ENCODE measurements at places on chromosomes 4 and X.

GRCh38 chr4:1193206-1194009 lies 21.0 kb upstream of the SPON2 start:
- no peak for DNase-seq

DNA sequence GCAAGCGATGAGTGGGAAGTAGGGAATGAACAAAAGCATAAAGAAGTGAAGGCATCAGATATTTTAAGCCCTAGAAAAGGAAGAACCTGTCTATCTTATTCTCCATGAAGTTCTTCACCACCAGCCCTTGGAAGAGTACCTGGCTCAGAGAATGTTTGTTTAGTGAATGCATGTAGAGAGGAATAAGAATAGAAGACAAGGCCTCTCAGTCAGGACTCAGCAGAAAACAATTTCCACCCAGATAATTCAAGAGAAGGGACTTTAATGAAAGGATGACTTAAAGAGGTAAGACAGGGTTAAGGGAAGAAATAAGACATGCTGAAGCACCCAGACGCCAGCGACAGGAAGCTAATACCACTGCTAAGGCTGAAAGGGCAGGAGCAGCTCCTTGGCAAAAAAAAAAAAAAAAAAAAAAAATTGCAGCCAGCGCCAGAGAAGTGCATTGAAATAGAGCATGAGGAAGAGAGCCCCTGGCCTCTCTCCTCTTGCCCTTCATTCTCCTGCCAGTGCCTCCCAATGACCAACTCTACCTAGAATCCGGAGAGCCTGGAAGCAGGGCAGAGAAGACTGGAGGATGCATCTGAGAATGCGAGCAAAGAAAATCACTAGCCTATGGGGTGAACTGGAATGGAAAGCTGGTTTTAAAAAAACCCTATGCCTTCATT lies 47.2 kb upstream of the RASGEF1B start:
- no peak for DNase-seq

GRCh38 chr4:19905024-19905423 lies 346.7 kb upstream of the SLIT2 start:
- no peak for DNase-seq

DNA sequence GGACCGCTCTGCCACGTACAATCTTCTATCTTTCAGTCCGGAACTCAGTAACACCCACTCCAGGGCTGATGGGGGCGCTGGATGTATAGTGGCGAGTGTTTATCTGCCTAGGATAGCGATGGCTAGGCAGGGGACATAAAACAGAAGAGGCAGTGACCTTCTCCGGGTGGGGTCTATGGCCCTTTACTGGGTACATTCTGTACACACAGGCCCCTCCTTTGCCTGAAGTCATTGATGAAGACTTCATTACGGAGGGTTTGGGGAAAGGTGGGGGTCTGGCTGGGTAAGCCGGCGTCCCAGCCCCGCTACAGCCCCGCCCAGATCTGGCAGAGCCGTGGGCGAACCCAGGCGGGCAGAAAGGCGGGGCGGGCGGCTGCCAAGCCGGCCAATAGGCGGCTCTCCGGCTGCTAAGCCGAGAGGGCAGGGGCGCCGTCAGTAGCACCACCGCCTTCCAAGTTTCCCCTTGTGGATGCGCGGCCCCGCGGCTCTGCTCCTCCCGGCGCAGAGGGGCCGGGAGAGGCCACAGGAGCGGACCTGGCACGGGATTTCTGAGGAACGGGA lies at the start of gene CHST7:
CHST7 (plus strand) TSS at position 435 of the 561 bp plus-strand sequence. CDS start 167 bp downstream, outside the sequence.
- DNase-seq: peak; percentile 40

GRCh38 chr4:162871990-162872389 lies 294.7 kb downstream of the NAF1 start:
- no peak for DNase-seq

DNA sequence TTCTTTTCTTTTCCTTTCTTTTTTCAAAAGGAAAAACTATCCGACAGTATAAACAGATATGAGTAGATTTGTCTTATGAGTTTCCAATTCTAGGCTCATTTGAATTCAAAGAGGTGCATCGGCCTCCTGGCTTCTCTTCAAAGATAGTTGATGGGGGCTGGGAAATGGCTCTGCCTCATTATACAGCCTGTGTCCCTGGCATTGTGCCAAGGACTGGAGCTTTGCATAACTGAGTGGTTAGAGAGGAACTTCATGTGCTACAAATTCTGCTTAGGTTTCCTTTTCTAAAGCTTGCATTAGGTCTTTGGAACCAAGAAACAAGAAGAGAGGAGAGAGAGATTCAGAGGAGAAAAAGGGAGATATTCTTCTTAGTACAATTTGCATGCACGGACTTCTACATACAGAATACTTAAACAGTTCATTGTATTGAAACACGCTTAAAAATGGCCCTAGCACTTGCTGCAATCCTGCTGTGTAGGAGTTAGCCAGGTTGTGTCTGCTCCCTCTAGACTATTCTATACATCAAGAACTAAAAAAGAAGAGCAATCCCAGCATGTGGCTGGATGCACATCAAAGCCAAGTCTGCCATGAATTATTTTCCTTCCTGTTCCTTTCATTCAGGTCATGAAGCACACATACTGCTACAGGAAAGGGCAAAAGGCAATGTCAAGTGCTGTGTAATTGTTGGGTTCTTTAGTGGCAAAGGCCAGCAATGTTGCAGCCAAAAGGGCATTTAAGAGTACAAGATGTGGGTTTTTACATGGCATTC lies 70.9 kb downstream of the INTS12 start:
- DNase-seq: no peak

DNA sequence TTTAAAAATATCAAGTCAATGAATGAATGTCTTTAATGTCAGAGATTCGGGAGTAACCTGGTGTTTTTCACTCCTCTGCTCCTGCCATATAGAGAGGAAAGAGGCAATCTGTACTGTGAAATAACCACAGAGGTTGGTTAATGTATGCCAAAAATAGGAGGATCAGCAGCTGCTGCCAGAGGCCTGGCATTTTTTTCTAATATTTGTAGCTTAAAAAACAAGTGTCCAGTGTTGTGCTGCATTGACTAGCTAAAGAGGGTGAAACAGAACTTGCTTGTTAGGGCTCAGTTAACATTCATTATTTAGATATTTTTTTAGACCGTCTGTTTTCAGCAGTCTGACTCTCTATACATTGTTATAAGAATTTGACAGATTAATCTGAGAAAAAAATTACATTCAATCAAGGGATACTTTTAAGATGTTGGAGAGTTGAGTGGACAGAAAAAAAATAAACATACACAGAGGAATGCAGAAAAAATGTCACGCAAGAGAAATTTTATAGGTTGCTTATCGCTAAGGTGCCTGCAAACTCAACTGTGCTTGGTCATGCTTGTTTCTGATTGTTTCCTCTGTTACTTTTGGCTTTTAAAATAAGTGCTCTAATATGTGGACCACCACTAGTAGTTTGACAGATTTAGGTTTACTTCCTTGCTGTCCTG lies 392.3 kb upstream of the GALNT7 start:
- DNase-seq: no peak

GRCh38 chr4:88737307-88737941 lies 39.8 kb upstream of the NAP1L5 start:
- no peak for DNase-seq

GRCh38 chrX:118271775-118272174 lies 74.1 kb upstream of the WDR44 start:
- DNase-seq: no peak

DNA sequence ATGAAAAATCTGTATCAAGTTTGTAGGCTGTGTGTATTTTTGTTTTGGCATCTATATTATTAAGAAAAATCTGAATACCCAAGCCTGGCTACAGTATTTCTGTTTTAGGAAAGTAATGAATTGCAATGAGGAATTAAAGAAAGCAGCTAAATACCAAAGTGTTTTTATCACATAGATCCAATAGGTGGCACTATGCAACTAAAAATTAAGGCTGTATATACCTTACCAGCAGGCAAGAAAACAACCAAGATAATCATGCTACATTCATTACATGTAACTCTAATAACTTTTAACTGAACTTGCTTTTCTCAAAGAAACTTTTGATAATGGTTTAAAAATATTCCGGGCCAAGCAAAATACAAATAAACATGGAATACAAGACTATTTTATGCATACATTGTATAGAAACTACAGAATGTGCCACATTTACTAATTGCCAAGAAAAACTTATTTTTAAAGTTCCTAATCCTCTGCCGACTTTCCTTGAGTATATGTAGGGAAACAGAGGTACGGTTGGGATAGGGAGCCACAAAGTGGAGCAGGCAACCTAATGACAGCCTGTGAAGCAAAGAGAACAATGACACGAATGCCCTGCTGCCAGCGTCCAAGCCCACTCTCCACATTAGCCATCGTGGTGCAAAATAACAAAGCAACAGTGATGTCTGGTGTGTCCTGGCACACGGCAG lies 63.7 kb downstream of the SEC24D start:
- DNase-seq: no peak

DNA sequence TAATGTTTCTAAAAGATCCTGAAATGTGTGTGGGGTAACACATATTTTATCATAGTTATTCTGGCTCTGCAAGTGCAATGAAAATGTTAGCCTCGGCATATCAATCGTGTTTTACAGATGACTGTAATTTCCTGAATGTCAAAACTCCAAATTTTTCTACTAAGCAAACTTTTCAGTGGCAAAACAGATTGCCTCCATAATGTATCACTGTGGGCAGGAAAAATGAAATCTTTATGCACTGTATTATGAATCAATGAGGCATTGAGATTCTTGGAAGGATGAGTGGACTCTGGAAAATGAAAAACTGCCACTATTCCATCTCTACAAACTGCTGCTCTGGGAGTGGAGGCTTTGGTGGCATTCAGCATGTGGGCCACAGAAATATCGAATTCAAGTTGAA lies 160.1 kb upstream of the MBNL3 start:
- no peak for DNase-seq

DNA sequence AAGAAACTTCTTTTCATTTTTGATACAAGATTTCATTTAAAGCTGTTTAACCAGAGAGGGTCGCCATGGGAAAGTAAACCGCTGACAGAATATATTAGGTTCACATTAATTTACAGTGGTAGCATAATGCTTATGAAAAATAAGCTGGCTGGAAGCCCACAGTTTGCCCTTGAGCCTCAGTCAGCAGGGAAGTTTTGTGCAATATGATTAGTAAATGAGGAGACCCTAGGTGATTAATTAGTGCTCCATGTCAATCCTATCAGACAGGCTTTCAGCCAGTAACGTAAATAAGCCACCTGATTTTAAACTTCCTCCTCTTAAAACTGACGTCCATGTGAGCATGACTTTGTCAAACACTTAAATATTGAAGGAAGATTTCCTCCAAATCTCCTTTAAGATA lies 134.2 kb downstream of the TSPAN5 start:
- no peak for DNase-seq

- DNase-seq: peak; percentile 46
Measured at GRCh38 chr4:3047464-3048286, 26.7 kb downstream of the HTT-AS start.

- no peak for DNase-seq
Measured at GRCh38 chr4:26964512-26964911, 103.9 kb downstream of the STIM2 start.

- DNase-seq: no peak
Measured at GRCh38 chr4:88742561-88742960, 44.9 kb upstream of the NAP1L5 start.

DNA sequence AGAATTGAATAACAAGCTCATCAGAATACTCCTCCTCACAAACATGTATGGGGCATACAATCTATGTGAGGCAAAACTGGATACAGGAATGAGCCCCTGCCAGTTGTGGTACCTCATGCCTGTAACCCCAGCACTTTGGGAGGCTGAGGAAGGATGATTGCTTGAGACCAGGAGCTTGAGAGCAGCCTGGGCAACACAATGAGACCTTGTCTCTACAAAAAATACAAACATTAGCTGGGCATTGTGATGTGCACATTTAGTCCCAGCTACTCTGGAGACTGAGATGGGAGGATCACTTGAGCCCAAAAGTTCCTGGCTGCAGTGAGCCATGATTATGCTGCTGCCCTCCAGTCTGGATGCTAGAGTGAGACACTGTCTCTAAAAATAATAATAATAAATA lies 611.0 kb downstream of the NLGN4X start:
- DNase-seq: no peak

DNA sequence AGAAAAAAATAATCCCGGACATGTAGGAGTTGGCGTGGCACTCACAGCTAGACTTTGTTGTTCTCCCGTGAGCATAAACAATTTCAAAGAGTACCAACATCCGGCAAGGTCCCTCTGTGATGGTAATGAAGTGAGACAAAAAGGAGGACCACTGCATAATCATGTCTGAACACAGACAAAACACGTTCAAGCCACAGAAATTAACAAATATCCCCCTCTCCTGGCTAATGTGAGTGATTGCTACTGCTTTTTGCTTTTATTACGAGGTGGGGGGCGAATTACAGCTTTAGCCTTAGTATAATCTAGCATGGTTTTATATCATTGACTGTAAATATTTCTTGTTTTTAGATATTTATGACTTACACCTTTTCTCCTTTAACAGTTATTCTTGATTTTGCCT lies 118.5 kb downstream of the PLS3 start:
- DNase-seq: no peak

- no peak for DNase-seq
Measured at GRCh38 chr4:159400558-159401225, 297.8 kb downstream of the RAPGEF2 start.

GRCh38 chr4:123327346-123327745 lies 69.2 kb upstream of the SPRY1 start:
- no peak for DNase-seq

- DNase-seq: no peak
Measured at GRCh38 chrX:6468706-6469105, 66.2 kb downstream of the VCX3A start.

- no peak for DNase-seq
Measured at GRCh38 chr4:8419222-8420041, 21.1 kb downstream of the ACOX3 start.

- no peak for DNase-seq
Measured at GRCh38 chr4:93670434-93670833, 158.1 kb upstream of the ATOH1 start.

GRCh38 chr4:177308847-177309521 lies 690 bp upstream of the NEIL3 start:
- no peak for DNase-seq

DNA sequence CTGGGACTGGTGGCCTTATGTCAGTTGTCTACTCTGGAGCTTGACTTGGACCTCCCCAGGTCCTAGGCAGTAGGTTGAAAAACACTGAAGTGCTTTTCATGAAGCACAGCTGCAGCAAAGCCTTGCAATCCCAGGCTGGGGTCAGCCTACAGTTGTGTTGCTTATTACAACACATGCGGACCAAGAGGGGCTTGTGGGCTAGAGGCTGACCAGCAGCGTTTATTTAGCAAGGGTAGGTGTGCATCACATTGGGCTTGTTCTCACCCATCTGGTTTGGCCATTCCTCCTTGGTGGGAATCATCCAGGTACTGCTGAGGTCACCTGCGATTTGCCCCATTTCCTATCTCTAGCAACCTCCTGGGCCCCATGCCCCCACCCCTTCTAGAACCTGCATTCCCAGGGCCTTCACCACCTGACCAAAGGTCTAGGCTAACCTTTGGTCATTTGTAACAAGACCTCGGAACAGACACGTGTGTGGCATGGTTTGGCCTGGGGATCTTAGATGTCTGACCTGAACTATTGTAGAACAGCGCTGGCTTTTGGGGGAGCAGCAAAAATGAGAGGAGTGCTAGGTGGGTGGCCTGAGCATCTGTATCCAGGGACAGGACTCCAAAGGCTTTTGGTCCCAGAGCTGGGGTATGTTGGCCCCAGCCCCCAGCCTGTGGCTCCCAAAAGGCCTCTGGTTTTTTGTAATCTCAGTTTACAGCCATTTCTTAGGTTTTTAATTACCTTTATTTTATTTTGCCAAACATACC lies 3.0 kb downstream of the RPL10 start:
- no peak for DNase-seq

GRCh38 chrX:17803449-17803848 lies 57.6 kb downstream of the RAI2 start:
- no peak for DNase-seq

- DNase-seq: no peak
Measured at GRCh38 chr4:155571184-155571944, 95.3 kb upstream of the GUCY1A1 start.

- no peak for DNase-seq
Measured at GRCh38 chr4:85747882-85748491, 273.0 kb downstream of the ARHGAP24 start.

Data from activated T-cell treated with anti-CD3 and anti-CD28 coated beads for 4 hours (primary cell).